ENCODE measurements at places on chromosomes 2 and 18.

DNA sequence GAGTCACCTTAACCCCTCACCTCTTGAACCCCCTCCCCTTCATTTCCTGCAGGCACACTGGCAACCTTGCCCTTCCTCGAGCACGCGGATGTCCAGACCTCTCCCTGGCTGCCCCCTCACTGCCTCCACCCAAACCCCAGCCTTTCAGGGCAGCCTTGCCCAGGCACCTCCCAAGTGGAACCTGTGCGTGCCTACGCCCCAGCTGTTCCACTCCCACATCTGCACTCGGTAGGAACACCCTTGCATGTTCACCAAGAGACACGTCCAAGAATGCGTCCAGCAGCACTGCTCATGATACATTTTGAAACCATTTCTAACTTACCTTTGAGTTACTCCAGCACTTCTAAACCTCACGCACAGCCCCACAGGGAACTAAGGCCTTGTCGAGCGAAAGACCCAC lies 93.8 kb upstream of the YWHAQ start:
- DNase-seq, result no peak

GRCh38 chr18:8942909-8943545 lies 159.5 kb upstream of the NDUFV2 start:
- no peak for DNase-seq

DNA sequence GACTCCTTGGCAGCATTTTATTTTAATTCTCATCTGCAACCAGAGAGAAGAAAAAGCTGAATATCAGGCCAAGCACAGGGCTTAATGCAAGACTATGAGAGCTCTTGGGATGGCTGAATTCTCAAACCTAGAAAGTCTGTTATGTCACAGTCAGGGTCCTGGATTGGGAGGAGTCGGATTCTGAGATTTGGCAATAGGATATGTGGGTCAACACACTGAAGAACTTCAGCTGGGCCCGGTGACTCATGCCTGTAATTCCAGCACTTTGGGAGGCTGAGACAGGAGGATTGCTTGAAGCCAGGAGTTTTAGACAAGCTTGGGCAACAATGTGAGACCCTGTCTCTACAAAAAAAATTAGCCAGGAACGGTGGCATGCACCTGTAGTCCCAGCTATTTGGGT lies 102.4 kb downstream of the COL3A1 start:
- peak; percentile 43 for DNase-seq

DNA sequence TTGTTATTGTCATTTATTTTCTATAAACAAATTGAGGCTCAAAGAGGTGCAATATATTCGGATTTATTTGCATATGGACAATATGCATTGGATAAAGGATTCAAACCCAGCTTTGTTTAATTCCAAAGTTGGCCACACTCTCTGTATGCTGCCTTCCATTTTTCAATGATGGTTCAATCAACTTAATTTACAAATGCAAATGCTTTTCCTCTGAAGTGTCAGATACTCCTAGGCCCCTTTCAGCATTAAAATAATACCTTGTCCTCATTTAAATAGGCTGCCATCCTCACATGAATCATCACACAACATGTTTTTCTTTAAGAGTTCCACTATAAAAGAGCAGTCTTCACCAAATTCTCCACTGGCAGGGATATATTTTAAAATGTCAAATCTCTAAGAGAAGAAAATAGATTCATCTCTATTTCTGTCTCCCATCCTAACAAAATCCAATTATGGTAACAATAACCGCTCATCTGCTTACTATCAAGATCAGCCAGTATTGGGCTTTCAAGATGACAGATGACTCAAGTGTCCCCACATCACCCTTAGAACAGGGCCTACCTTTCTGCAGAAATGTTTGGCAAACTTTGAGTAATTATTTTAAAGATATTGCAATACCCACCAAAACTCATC lies 114.8 kb downstream of the SCG2 start:
- no peak for DNase-seq

Data from fibroblast of skin of right biceps (primary cell).